Suppressor macrophage treated with lipopolysaccharide for 4 hours (primary cell): ENCODE measurements at places on chromosomes 12 and 14.

DNA sequence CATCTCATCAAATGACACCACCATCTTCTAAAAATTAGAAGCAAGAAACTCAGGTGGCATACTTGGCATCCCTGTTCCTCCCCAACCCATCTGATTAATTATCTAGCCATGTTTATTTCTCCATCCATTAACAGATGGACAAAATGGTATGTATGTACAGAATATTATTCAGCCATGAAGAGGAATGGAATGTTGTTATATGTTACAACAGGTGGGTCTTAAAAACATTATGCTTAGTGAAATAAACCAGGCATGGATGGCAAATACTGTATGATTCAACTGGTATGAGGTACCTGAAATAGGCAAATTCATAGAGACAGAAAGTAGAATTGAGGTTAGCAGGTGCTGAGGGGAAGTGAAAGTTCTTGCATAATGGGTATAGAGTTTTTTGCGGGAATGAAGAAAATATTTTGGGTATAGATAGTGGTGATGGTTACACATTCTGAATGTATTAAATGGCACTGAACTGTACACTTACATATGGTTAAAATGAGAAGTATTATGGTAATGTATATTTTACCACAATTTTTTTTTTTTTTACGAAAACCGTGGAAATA lies 17.5 kb downstream of the YY1 start:
- no peak for DNase-seq

GRCh38 chr12:92045852-92046251 lies 99.8 kb downstream of the BTG1 start:
- DNase-seq: no peak

DNA sequence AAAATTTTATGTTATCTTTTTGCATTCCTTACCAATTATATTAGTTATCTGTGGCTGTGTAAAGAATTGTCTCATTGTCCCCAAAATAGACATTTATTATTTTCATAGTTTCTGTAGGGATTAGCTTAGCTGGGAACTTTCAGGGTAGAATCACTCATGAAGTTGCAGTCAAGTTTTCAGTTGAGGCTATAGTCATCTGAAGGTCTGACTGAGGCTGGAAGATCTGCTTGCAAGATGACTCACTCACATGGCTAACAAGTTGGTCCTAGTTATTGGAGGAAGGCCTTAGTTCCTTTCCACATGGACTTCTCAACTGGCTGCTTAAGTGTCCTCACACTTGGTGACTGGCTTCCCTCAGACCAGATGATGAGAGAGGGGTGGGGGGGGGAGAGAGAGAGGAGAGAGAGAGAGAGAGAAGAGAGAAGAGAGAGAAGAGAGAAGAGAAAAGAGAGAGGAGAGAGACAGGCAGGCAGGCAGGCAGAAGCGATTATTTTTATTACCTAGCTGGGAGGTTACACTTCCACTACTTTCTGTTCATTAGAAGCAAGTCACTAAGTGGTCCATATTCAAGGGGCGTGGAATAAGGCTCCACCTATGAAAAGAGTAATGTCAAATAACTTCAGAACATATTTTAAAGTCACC lies 6.4 kb downstream of the AP5M1 start:
- DNase-seq: no peak

- DNase-seq: peak; percentile 51
These were observed 586 bp downstream of the TTC6 start for GRCh38 chr14:37595809-37596621.

DNA sequence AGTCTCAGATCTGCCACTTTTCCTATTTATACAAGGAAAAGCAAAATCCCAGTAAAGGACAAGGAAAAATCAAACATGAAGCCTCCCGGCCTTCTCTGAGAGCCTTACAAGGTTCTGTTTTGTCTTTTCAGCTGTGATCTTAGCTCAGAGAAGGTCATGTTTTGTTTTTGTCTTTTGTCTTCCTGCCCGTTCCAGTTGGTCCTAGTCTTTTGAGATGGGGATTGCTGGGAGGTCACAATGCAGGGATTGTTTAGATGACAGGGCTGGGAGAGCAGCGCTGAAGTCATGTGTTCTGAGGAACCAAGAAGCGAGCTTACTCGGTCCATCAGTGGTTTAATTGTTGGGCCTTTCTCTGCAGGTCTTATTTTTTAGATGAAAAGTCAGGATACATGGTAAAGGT lies 6.0 kb downstream of the PLEKHH1 start:
- no peak for DNase-seq

DNA sequence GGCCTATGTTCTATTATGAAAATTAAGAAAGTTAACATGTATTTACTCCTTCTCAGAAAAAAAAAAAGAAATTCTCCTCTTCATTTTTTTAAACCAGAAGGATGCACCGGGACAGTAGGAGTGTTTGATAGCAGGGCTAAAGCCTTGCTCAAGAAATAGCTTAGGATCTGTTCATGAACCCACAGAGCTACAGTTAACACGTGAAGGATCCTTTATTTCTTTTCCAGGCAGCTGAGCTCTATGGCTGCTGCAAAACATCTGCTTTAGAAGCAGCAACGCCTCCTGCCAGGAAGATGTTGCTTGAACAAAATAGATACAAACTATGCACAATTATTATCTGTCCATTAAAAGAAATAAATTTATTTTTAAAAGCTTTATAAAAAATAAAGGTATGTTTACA lies 254.8 kb downstream of the PRKD1 start:
- no peak for DNase-seq

- DNase-seq: no peak
These were observed 9.3 kb downstream of the EML1 start for GRCh38 chr14:99802301-99803105.

- no peak for DNase-seq
These were observed 452 bp downstream of the INHBE start for GRCh38 chr12:57455374-57456144.

DNA sequence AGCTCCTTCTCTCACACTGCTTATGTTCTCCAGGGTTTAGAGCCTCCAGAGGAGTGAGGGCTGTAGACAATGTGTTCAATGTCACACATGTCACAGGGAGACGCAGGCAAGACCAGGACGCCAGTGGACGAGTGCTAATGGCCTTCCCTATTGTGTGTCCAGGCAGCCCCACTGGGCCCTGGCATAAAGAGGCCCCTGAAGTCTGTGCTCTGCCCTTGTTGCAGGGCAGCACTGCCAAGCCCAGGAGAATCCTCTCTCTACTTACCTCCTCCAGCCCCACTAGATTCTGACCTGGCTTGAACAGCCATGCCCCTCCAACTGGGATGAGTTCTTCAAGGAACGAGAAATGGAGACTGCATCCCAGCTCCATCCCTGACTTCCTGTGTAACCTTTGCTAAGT lies 24.8 kb upstream of the TMEM106C start:
- no peak for DNase-seq

GRCh38 chr14:43116341-43116740 lies 1390.7 kb downstream of the FSCB start:
- DNase-seq: no peak

DNA sequence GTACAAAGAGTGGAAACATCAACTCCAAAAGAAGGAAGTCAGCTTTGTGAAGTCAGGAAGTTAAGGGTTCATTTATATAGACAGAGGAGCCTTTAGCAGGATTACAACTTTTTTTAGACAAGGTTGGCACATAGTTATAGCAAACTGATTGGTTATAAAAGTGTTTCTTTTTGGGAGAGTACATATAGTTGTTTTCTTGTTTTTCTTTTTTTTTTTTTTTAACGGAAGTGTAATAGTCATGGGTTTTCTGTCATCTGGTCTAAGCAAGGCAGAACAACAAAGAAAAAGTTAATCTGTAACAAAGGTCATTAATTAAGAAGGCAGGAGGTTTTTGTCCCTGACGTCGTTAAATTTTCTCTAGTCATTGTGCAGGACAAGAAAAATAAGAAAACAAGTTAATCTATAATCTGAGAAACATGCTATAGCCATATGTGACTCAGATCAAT lies 13.0 kb upstream of the MFAP5 start:
- DNase-seq: peak; percentile 33

DNA sequence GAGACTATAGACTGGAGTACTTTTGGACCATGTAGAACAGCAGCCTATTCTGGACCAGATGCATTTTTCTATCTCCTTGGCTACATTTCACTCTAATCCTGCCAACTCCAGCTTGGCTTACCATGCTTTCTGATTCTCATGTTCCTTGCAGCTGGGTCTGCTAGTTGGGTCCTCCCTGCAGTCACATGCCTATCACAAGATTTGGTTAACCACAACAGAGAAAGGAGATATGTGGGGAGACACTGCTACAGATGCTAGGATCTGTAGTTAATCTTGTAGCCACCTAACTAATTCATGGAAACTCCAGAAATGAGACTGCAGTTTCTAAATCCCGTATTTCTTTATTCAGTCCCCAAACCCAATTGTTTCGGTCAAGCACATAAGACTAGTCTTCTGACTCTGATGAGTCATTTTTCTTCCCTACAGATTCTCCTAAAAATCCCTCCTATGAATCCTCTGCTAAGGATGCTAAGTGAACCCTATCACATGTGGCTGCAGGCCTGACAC lies 410.6 kb downstream of the DAD1 start:
- no peak for DNase-seq

DNA sequence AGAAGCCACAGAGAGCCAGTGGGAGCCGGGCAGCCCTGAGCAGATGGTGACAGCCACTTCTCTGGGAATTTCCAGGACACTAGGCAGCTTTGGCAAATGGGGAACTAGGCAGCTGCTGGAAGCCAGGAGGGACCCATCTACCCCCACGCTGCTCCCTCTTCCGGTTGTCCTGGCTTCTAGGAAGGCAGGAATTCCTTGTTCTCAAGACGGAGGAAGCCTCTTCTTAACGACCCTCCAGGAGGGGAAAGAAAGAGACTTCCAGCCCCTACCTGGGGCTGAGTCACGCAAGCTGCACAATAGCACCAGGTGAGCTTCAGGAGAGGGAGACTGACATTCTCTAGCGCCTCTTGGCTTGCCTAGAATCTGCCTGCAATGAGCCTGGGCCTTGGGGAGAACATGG lies 141.5 kb downstream of the ANO2 start:
- DNase-seq: no peak

DNA sequence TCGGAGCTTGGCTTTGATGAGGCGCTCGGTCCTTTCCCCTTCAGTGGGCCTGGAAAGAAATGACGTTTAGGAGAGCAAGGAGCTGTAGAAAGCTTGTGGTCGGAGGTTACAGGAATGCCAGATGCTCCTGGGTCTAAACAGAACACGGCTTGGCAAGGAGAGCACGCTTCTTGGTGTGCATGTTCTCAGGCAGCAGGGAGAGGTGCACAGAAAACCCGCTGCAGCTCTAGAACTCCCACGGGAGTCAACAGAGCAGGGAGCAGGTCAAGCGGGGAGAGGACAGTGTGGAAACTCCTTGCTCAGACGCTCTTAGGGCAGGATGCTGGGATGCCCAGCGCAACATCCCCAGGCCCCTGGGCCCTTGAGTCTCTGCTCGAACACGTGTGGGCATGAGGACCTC lies 51.0 kb downstream of the SSH1 start:
- no peak for DNase-seq
